Neural crest cell (in vitro differentiated cells): ENCODE measurements at places on chromosomes 2 and 18.

DNA sequence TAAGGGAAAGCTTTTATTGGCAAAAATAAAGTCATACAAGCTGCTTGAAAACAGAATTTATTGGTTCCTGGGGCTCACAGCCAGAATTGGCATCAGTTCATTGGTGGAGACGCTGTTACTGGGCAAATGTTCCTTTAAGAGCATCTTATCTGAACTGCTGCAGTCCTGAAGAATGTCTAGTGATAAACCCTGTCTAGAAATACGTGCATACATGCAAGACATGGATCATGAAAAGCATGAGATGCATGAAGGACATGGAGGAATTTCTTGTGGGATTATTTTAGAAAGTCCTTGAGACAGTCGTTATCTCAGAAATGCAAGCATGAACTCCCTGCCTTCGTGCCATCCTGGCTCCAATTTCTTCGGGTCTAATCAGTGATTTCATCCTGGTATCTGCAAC lies 32.5 kb upstream of the FHOD3 start:
- DNase-seq: no peak
- H3K4me3 ChIP-seq: no peak overlapping the region
- H3K4me1 ChIP-seq: peaks cover 18% of the 10 kb centered on the region

GRCh38 chr18:62506495-62507143 lies 16.2 kb upstream of the ZCCHC2 start:
- peaks cover 8% of the 10 kb centered on the region for H3K36me3 ChIP-seq
- H3K4me3 ChIP-seq: no peak overlapping the region
- DNase-seq: no peak
- no peaks in the 10 kb centered on the region for H3K4me1 ChIP-seq

DNA sequence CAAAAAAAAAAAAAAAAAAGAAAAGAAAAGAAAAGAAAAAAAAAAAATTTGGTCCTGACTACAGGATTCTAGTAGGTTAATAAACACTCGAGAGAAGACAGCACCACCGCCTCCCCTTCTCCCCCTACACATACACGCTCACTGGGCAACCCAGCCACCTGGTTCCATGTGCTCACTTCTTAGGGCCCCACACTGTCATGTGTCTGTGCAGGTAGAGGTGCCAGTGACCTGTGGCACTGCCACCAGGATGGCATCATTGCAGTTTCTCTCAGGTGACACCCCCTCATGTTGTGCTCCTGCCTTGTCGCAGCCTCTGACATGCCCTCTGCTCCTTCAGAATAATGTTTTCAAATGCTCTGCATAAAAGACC lies 39.7 kb upstream of the LYPD6B start:
- H3K27ac ChIP-seq: no peak overlapping the region
- peaks cover 18% of the 10 kb centered on the region for H3K4me1 ChIP-seq
- DNase-seq: no peak
- peaks cover 45% of the 10 kb centered on the region for H3K36me3 ChIP-seq

DNA sequence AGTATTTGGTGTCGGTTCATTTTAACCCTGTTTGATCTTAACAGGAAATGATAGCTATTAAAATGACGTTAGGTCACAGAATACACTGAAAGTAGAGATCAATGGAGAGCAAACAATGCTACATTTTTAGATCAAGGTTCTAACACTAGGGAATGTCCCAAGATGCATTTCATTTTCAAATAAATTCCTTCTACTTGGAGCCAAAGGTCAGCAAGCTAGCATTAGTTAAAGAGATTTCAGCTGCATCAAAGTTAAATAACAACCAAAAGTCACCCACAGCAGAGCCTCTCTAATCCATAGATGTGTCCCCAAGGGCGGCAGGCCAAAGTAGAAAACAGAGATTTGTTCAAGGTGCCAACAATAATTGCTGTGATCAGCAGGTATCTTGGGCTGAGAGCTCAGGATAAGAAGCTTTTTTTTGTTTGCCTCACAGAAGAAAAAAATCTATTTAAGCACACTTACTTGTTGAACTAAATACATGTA lies 1233.6 kb upstream of the TMEFF2 start:
- peak overlapping the region; percentile 75 for H3K27ac ChIP-seq
- H3K4me3 ChIP-seq: no peak overlapping the region
- H3K36me3 ChIP-seq: no peaks in the 10 kb centered on the region
- no peaks in the 10 kb centered on the region for H3K27me3 ChIP-seq
- peaks cover 13% of the 10 kb centered on the region for H3K4me1 ChIP-seq

- H3K4me1 ChIP-seq: no peaks in the 10 kb centered on the region
- no peak overlapping the region for H3K27ac ChIP-seq
- no peak overlapping the region for H3K4me3 ChIP-seq
- no peaks in the 10 kb centered on the region for H3K27me3 ChIP-seq
- peaks cover 3% of the 10 kb centered on the region for H3K36me3 ChIP-seq
These were observed 80.5 kb upstream of the ABCA12 start for GRCh38 chr2:215218587-215219577.

DNA sequence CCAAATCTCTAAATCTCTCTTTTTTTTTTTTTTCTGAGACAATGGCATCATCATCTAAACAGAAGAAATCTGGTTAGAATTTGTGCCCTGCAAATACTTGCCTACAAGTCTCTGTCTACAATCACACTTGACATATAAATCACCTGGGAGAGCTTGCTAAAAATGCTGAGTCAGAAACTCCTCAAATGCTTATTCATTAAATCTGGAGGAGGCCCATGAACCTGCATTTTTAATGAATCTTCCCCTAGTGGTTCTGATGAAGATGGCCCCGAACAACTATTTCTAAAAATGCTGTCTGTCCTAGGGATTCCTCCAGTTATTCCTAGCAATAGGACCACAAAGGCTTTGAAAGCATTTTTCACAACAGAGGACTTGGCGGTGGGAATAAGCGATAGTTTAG lies 1.6 kb upstream of the CSRNP3 start:
- H3K27me3 ChIP-seq: no peaks in the 10 kb centered on the region
- no peaks in the 10 kb centered on the region for H3K36me3 ChIP-seq
- no peak overlapping the region for H3K27ac ChIP-seq
- H3K4me3 ChIP-seq: peak overlapping the region; percentile 40

DNA sequence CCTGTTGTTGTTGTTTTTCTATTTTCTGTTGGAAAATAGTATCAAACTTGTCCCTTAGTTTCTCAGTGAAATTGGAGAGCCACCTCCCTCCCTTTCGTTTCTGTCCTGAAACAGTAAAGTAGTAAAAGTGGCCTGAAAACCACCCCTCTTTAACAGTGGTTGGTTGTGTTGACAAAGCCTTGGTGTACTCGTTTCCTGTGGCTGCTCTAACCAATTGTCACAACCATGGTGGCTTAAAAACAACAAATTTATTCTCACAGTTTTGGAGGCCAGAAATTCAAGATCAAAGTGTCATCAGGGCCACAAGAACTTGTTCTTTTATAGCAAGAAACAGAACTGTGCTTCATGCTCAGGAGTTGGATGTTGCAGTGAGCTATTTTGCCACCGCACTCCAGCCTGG lies 4.0 kb upstream of the DYSF start:
- H3K4me3 ChIP-seq: no peak overlapping the region
- H3K27ac ChIP-seq: no peak overlapping the region
- no peak for DNase-seq
- H3K27me3 ChIP-seq: peaks cover 49% of the 10 kb centered on the region
- peaks cover 6% of the 10 kb centered on the region for H3K36me3 ChIP-seq

DNA sequence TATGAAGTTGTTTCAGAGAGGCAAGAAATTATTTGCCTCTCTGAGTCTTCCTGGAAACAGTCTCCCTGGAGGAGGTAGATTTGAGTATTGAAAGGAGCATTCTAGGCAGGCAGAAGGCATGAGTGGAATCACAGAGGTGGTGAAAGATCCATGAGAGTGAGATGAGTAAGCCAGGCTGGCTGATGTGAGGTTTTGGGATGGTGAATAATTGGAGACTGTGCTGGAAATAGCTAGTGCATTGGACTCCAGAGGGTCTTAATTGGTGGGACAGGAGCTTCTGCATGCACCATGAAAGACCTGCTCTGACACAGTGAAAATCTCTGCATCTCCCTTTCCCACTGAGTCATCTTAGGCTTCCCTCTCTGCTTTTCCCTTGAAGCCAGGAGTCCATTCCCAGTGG lies 46.3 kb downstream of the CDC42EP3 start:
- H3K27ac ChIP-seq: no peak overlapping the region
- H3K4me3 ChIP-seq: no peak overlapping the region
- DNase-seq: no peak

- peaks cover 11% of the 10 kb centered on the region for H3K4me1 ChIP-seq
- H3K27me3 ChIP-seq: no peaks in the 10 kb centered on the region
These were observed 12.9 kb downstream of the FOSL2 start for GRCh38 chr2:28405537-28405936.

- no peaks in the 10 kb centered on the region for H3K36me3 ChIP-seq
- H3K27ac ChIP-seq: peak overlapping the region; percentile 23
- no peaks in the 10 kb centered on the region for H3K27me3 ChIP-seq
These were observed 110.9 kb downstream of the NAB1 start for GRCh38 chr2:190759749-190760213.
